NCI-H2171 (cell line): ENCODE measurements at places on chromosomes 2 and 18.

- no peak for DNase-seq
These were observed 105.4 kb upstream of the FAM117B start for GRCh38 chr2:202529389-202529788.

DNA sequence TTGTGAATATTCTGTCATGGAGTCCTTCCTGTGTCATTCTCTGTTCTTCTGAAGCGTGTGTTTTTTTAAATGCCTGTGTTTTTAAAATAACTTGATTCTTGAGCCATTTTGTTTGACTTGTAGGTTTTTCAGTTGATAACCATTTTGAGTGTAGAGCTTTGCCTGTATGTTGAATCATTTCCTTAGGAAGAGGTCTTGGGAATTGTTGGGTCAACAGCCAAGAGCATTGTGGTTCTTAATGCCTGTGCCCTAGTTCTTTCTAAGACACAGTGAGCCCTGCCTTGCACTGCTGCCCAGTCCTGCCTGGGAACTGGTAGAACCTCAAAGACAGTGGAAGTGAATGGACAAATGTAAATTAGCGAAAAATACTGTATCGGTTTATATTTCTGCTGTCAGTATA, 25.9 kb downstream of the RAB12 start:
- no peak for DNase-seq

GRCh38 chr2:65103013-65103715, 26.7 kb downstream of the RAB1A start:
- peak; percentile 84 for DNase-seq

DNA sequence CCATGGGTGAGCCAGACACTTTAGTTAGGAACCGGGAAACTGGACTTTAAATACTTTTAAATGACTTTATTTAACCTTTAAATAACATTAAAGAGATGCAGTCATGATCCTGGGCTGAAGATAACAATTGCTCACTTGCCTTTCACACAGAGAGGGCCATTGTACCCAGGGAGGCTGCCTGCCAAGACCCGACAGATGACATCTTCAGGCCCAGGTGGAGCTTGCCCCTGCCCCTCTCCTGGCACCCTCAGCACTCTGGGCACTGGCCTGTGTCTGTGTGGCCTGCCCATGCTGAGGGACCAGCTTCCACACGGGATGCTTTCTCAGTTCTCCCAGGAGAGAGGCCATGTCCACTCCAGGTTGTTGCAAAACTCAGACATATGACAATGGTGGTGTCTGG, 216.4 kb upstream of the MYT1L start:
- no peak for DNase-seq

GRCh38 chr2:32594573-32594972, 33.3 kb upstream of the TTC27 start:
- DNase-seq = no peak

DNA sequence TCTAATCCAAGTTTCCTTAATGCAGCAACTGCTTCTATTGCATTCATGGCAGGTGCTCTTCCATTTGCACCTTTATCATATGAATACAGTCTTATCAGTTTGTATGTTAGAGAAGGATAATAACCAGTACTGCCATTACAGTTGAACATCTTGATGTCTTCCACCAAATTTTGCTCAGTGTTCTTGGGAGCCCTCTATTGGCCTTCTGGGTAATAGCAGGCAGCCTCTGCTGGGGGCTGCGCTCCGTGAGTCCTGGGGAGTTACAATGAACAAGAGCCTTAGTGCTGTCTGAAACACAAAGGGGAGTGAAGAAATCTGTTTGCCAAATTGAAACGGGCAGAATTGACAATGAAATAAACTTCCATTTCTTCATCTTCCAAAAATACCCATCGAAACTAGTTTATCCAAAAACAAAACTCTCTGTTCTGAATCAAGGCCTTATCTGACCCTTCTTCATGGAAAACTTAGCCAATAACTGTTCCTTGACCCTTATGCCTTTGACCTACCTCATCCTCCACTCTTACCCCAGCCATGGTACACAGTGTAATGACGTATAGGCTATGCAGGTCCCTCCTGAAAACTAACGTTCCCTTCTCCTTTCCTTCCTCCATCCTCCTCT, 79.9 kb downstream of the ALK start:
- DNase-seq = peak; percentile 4

GRCh38 chr2:168526641-168527040, 70.6 kb downstream of the CERS6 start:
- DNase-seq = no peak

DNA sequence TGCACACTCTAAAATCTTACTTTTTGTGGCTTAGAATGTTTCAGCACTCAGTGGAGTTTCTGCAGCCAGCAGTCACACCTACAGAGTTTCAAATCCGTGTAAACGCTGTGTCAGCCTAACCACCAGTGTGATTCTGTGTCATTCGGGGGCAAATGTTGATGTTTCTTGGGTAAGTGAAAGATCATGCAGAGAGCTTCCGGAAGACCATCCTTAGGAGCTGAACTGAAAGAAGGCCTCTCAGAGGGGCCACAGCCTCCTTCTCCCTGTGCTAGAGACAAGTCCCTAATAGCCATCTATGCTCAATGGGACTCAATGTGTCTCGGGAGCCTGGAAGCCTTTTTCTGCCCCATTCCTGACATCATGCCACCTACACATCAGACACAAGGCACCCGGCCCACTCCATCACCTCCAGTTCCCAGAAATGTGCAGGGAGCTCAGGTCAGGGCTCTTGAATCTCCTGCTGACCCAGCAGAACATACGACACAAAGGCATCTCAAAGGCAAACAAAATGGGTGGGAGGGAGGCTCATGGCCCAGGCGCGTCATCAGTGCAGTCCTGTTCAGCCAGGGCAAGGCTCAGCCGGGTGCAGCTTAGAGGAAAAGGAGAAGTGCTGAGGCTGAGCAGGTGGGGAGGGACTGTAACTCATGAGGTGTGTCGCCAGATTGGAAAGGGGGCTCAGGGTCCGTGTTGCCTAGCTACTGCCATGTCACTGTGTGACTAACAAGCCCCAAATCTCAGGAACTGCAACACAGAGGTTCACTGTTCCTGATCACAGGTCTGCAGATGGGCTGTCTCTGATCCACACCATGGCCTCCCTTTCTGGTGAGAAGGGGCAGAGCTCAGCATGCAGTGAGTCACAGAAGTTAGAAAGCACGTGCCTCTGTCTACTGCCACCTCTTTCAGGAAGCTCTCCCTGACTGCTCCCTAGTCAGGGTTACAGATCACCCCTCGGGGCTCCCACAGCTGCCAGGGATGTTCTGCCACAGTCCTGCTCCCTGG, 82.0 kb downstream of the SMAD7 start:
- DNase-seq = no peak

GRCh38 chr2:207873794-207874193, 104.1 kb upstream of the FZD5 start:
- no peak for DNase-seq

DNA sequence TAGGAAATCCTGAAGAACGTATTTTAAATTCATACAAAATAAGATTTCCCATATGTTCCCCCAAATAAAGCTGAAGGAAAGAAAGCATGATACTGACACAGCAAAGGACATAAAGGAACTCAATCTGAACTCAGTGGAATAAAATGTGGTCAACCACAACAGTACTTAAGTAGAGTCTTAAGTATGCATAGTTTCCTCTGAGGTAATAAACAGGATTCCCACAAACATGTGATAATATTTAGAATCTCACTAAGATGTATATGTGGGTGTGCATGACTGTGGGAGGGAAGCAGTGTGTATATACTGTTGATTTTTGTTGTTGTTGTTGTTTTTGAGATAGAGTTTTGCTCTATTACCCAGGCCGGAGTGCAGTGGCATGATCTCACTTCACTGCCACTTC, 69.3 kb downstream of the NOL10 start:
- DNase-seq = no peak

GRCh38 chr2:784753-785152, 107.5 kb upstream of the TMEM18 start:
- DNase-seq = no peak

GRCh38 chr18:50065527-50065926, 129.4 kb downstream of the MYO5B start:
- no peak for DNase-seq

DNA sequence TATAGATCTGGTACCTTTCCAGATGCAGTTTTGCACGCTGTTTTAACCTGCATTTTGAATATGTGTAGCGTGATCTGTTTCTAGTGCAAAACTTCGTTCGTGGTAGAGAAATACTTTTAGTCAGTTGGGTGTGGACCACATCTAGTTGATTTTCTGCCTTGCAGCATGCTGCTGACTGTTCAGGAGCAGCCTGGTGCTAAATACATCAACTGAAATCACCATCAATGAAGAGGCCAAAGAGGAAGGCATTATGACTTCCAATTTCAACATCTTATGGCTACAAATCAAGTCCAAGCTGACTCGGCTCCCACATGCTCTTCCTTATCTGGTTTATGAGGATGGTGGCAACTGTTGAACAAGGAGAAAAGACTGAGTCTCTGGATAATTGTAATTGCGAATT, 298.5 kb downstream of the ZNF521 start:
- no peak for DNase-seq

DNA sequence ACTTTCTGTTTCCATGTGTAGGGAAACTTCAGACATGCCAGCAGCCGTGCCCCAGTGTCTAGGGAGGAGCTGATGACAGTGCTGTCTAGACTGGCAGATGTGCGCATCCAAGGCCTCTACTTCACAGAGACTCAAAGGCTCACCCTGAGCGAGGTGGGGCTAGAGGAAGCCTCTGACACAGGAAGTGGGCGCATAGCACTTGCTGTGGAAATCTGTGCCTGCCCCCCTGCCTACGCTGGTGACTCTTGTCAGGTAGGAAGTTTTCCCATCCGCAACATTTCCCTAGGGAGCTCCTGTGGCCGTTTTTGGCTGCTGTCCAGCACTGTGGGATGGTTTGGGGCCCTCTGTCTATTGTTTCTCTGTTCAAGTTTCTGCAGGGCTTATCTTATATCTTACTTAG, 143.1 kb upstream of the TTC39C start:
- peak; percentile 62 for DNase-seq

- no peak for DNase-seq
These were observed 1.2 kb upstream of the MZT2A start for GRCh38 chr2:131493199-131493968.

GRCh38 chr2:219736209-219736608, 108.8 kb downstream of the SLC4A3 start:
- peak; percentile 51 for DNase-seq

DNA sequence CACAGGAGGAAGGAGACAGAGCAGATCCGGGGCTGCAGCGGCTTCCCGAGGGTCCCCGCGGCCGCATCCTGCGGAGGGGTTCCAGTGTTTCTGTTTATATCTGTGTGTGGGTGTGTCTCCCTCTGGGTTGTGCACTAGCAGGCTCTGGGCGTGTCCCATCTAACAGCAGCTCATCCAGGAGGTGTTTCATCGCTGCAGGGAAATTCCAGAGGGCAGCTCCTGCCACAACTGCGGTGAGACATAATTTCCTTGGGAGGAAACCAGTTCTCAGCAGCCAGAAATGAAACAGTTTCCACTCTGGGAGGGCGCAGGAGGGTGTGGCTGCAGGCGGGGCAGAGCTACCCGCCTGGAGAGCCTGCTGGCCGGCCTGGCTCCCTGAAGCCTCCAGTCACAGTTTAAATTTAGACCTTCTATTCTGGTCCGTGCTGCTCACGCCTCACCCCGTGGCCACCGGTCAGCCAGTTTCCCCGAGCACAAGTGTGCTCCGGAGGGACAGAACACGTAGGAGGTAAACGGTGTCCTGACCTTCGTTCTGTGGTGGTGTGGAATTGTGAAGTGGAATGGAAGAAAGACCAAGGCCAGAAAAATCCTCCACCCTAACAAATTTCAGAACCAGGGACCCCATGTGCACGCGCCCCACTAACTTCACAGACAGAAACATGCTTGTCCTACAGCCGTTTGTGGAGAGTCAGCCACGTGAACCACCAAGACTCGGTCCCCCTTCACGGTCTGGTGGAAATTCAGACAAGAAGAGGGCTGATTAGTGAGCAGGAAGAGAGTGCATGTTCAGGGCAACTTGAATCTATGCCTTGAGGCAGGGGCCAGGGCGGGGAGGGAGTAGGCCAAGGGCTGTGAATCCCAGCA, 50.2 kb downstream of the TEX44 start:
- no peak for DNase-seq

DNA sequence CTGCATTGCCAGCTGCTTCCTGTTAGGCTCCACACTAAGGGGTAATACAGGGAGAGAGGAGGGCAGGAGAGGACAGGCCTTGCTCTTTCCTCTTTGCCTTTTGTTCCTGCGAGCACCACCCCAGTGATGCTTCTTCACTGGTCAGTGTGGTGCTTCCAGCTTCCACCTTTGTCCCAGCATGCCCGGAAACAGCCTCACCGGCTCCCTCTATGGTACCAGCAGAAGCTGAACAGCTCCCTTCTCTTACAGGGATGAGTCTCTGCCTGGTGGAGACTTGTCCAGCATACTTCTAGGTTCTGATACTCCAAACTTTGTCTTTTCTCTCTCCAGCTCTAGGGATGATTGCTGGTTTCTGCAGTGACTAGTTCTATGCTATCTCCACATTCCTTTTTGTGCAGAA, 413.3 kb downstream of the TSN start:
- DNase-seq = no peak

- DNase-seq = no peak
These were observed 105.6 kb upstream of the TPO start for GRCh38 chr2:1307670-1308069.

DNA sequence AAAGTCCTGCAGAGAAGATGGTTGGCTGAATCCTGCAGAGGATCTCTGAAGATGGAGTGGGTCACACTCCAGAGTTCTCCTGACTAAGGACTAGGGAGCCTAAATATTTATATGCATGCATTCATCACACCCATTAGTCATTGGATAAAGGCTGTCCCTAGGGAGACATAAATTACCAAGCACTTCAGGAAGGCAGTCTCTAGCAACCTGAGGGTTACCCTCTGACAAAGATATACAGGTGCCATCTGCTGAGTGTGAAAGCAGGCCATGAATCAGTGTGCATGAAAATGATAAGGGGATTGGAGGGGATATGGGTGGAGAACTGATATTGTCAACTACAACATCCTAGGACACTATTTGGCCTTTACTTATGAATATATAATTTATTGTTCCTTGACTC, 294.8 kb upstream of the DDX18 start:
- DNase-seq = peak; percentile 28

GRCh38 chr18:65725251-65726050, 25.4 kb upstream of the CDH7 start:
- DNase-seq = peak; percentile 88
